ENCODE measurements at places on chromosomes 5 and 9.

DNA sequence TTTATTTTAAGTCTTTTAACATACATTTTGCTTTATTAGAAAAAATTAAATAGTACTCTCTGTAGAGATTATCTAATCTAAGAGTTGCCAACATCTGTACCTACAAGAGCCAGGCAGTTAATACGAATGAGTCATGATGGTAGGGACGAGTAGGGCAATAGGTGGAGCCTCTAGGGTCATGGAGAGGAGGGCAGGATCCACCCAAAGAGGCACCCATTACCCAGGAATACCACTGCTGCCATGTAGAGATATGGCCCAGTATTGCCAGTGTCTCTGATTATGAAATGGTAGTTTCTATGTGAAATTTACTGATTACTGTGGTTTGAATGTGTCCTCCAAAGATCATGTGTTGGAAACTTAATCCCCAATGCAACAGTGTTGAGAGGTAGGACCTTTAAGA, 170.4 kb downstream of the PIK3R1 start:
- no peak for DNase-seq

GRCh38 chr5:178441486-178442270, 148.5 kb downstream of the COL23A1 start:
- DNase-seq: no peak

DNA sequence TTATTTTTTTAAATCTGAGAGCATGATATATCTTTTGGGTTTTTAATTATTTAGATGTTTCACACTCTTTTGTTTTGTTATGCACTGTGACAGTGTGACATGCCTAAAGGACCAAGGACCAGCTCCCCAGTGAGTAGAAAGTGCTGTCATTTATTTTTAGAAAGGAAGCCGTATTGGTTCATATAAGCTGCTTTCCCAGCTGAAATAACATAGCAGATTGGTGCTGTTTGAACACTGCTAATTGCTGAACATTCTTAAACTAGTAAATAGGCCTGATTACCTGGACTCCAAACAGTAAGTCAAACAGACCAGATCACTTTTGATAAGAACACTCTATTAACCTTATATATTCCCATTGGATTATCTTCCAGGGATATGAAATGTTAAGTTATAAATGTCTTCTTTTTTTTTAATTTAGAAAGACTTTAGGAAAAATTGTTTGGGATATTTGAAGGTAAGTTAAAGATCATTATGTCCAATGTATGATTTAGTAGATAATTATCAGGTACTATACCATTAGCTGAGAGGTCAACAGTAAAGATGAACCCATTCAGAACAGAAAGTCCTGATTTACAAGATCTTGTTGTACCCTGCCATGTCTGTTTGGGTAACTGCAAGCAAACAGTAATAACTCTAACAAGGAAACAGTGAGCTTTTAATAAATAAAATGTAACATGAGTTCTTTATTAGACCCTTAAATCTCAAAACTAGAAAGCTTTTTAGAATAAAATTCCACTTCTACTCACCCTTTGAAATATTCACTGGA, 27.8 kb upstream of the ELL2 start:
- no peak for DNase-seq

DNA sequence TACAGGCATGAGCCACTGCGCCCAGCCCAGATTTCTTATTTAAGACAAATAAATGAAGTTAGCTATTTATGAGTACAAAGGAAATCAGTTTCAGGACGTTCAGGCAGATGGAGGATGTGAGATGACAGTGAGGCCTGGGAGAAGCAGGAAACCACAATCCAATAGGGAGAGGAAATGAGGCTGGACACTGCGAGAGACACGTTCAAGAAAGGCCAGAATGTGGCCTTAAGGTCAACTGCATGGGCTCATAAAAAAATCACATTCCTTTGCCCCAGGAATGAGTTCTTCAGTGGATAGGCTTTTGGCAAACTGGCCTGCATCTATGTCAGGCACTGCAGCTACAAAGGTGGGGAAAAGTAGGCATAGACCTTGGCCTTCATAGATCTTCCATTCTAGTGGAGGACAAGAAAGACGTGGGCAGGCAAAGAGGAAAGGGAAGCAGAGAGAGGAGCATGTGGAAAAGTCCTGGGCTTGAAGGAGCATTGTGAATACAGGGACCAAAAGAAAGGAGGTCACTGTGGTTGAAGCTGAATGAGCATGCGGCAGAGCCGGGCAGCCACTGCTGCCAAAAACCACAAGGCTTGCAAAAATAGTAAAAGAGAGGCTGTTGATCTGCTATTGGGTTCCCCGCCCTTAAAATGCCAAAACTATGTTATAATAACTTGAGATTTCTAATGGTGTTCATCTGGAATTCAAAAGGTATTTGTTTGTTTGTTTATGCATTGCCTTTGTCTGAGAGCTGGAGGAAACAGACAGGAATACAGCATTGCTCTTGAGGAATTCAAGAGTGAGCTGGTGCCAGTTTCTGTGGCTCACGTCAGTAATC, 133.0 kb downstream of the GNA14 start:
- DNase-seq: no peak

GRCh38 chr5:127741412-127741811, 38.2 kb downstream of the CCDC192 start:
- DNase-seq: no peak

DNA sequence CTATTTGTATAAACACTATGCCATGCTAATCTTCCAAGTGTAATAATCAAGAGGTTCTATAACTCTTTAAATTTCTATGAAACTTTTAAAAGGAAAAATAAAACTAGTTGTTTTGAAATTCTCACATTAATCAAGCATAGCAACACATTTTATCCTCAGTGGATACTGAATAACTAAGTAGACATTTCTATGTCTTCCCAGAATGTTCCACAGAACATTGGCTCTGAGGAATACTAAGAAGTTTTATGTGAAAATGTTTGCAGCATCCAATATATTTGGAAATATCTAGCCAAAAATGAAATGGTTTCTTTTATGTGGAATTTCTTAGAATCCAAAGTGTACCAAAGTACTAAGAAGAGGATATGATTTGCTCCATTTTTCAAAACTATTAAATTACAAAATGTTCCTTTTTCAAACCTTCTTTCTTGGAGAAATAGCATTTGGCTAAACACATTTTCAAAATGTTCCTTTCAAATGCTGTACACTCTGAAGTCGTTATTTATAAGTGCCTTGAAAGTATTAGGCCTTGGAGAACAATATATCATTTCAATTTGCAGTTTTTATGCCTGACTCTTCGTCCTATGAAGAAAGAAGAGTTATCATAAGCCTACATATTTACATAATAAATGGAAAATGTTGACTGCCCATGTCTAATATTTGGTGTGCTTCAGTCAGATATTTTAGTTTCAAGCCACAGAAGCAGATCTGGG, 175.6 kb upstream of the COX7C start:
- DNase-seq: no peak

Measured in NCI-H226 (cell line).